Activated CD8-positive, alpha-beta memory T cell treated with anti-CD3 and anti-CD28 coated beads for 48 hours (primary cell): ENCODE measurements at places on chromosomes 7 and 10.

DNA sequence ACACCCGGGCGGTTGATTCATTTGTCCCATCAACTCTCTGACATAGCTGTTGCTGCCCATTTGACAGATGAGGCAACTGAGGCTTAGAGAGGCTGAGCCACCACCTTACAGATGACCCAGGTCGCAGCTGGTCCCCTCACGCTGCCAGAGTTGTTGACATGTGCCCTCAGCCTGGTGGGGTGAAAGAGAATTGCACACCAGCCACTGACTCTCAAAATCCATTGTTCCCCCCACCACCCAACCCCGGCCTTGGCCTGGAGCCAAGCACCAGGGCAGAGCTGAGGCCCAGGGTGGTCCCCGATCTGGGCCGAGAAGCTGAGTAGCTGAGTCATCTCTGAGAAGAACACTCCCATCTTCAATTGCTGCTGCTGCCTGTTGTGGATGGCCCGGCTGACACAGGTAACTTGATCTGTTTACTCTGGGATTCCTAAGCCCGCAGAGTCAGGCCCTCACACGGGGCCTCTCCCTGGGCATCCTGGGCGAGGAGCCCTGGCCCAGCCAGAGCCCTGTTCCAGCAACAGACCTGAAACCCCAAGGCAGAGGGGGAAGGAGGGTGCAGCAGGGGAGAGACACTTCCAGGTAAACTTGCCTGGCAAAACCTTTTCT lies 27.5 kb downstream of the PVRIG start:
- no peak for DNase-seq

GRCh38 chr10:3676564-3676963 lies 108.4 kb downstream of the KLF6 start:
- DNase-seq, result no peak

GRCh38 chr7:21300692-21301091 lies 127.2 kb upstream of the SP4 start:
- no peak for DNase-seq

DNA sequence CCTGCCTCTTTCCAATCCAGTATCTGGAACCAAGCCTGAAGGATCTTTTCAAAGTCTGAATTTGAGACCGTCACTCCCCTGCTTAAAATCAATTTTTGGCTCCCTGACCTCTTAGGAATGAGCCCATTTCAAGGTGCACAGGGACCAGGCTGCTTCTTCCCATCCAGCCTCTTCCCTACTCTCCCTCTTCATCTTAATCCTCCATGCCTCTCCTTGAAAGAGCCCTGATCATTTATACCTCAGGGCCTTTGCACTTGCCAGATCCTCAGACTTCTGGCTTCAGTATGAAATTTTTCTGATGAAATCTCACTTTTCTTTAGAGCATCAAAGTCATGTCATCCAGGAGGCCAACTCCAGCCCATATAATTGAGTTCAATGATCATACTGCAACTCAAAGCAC lies 399.5 kb upstream of the CELF2 start:
- no peak for DNase-seq

DNA sequence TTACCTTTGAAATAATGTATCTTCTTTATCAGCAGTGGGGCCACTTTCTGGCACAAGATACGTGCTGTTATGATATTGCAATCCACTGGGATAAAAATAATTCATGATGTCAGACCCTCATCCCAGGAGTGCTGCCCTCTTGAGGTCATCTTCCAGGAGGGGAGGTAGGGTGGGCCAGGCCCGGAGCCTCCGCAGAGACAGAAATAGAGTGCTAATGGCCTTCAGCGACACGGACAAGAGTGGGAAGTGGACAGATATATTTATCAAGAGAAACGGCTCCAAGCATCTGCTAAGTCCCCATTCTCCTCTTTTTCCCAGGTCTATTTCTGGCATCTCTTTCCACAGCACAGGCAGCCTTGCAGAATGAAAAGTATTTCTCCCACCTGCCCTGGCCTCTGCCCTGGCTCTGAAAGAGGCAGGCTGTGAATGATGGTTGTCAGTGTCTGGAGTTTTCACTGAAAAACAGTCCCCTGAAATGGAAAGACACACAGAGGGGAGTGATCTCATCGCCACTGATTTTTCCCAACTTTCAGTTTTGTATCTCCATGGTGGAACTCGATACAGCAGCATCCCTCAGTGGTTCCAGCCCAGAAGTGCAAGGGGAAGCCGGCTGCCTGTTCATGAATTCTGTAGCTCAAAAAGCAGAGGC lies 251.7 kb upstream of the MYO3A start:
- DNase-seq, result no peak

DNA sequence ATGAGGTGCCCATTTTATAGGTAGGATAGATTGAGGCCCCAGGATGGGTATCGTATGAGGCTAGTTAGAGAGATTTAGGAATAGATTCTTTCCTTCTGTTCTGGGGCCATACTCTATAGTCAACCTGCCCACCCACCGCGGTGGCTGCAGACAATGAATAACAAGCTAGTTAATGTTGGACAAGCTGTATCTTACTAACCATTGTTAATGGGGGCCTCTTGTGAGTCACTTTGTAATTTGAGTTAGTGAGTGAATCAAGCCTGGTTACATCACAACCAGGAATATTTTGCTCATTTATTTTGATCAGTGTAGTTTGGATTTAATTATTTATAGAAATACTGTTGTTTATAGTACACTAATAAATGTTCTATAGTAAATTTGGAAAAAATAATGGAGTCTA lies 7.3 kb downstream of the SORCS3 start:
- no peak for DNase-seq

- DNase-seq, result no peak
Observed at GRCh38 chr10:4338768-4339167, 487.2 kb upstream of the AKR1E2 start.

- DNase-seq, result no peak
Observed at GRCh38 chr7:151086802-151087244, 548 bp downstream of the AGAP3 start.

DNA sequence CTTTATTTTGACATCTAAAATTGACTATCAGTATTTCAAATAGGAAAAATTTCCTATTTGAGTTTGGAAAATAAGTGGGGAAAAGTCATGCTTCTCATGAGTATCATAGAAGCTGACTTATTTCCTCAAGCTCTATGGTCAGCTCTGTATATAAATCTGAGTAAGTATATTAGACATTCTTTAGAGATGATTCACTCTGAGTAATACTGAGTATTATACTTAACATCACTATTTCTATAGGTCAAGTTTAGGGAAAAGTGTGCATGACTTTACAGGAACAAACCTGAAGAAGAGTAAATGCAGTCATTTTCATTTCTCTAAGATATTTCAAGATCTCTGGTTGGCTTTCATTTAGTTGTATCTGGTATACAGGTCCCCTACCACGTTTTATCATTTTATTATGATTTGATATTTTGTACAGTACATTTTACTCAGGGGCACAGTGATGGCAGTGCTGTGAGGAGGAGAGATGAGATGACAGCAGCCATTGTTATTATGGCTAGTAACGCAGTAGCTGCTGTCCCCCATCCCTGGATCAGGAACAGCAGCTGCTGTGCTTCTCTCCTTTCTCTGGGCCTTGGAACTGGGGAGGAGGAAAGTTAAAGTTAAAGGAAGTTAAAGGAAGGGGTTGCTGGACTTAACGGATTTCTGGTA lies 15.2 kb downstream of the SND1 start:
- no peak for DNase-seq

- DNase-seq, result no peak
Observed at GRCh38 chr10:44193567-44194220, 191.2 kb downstream of the CXCL12 start.

GRCh38 chr7:21412957-21413356 lies 14.9 kb upstream of the SP4 start:
- DNase-seq, result no peak

GRCh38 chr10:123868038-123869019 lies 23.3 kb downstream of the CPXM2 start:
- DNase-seq, result no peak

DNA sequence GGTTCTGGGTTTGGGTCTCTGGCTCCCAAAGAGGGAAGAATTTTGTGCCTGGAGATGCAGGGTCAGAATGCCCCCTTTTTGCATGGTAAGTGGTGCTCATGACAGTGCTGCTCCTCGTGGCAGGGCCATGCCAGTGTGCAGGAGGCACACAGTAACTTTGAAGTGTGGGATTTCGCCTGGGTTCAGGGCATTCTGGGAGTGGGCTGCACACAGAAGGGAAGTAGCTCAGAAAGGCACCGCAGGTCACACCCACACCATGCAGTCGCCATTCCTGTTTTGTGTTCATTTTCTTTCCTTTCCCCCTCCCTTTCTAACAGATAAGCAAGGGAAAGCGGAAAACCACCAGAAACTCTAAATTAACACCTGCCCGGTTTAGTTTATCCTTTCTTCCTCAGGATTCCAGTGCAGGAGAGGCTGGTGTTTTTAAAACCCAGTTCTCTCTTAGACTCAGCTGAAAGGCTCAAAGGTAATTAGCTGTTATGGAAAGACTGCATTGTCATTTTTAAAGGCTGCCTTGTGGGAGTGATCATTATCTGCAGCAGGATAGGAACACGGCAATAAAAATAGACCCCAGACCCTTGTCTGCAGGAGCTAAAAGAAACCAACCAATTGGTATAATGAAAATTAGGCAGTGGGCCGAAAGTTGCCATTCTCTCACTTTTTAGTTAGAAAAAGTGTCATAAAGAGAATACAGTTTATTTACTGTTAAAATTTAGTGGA lies 50.2 kb downstream of the EEPD1 start:
- no peak for DNase-seq

DNA sequence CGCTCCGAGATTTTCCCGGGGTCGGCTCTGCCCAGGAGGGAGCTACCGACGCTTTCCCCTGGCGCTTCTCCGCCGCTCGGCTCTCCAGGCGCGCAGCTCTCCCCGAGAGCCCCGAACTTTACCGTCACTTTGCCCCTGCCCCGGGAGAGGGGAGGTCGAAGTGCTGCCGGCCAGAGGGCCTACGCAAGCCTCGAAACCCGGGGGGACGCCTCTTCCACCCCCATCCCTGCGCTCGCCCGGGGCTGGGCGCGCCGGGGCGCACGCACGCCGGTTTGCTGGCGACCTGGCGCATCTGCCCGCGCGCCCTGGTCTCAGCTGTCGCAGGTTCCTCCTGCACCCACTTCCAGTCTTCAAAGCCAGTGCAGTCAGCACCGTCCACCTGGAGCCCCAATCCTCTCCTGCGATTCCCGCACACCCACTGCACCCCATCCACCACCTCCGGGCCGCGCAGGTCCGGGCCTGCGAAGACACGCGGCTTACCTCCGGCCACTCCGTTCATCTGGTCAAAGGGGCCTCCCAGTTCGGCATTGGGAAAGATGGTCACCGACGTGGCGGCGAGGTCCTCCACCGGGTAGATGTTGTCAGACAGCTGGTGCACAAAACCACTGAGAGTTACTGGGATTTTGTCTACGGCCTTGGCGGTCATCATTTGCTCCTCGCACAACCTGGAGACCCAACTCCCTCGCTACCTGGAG lies 638 bp downstream of the EGR2 start:
- no peak for DNase-seq

GRCh38 chr10:49139028-49139845 lies 5.4 kb upstream of the FAM170B start:
- no peak for DNase-seq

DNA sequence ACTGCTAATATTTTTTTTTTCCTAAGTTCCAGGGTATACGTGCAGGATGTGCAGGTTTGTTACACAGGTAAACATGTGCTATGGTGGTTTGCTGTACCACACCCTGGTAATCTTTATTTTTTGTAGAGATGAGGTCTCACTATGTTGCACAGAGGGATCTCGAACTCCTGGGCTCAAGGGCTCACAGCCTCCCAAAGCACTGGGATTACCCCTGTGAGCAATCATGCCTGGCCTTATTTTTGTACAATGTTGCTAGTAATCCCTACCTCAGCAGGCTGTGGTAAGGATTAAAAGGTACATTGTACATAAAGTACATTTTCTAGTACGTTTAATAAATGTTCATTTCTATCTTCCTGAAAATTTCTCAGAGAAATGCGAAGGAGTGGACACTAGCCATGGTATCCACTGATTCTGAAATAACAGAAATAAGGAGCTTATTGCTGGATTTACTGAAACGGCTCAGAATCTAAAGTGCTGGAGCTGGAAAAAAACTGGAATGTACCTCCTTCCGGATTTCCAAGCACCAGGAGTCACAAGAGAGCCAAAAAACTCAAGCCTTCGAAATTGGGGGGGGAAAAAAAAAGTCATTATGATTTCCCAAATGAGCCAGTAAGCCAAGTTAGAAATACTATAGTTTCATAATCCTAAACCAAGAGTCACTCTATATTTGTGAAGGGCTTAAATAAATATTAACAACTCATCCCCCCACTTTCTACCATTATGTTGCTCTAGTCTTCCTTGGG lies 69.6 kb downstream of the NT5C2 start:
- DNase-seq, result no peak

DNA sequence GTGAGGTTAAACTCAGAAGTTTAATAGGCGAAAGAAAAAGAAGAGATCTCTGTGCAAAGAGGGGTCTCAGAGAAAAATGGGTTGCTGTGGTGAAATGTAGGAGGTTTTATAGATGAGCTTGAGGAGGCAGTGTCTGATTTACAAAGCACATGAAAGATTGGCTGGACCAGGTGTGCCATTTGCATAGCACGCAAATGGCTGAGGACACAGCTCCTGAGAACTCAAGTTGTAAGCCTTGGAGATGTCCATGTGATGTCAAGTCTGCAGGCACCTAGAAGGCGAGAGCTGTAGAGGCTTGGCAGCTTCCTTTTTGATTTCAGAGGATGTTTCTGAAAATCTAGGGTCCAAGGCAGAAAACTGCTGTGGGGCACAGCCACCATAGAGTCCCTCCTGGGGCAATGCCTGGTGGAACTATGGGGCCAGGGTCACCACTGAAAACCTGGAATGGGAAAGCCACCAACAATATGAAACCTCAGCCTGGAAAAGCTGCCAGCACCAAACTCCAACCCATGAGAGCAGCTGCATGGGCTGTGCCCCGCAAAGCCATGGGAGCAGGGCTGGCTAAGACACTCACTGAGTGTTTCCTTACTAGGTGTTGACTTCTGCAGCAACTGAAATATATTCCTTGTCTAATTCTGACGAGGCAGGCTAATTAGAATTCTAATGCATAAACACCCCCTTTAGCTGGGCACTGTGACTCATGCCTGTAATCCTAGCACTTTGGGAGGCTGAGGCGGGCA lies 96.9 kb upstream of the TNS3 start:
- no peak for DNase-seq

DNA sequence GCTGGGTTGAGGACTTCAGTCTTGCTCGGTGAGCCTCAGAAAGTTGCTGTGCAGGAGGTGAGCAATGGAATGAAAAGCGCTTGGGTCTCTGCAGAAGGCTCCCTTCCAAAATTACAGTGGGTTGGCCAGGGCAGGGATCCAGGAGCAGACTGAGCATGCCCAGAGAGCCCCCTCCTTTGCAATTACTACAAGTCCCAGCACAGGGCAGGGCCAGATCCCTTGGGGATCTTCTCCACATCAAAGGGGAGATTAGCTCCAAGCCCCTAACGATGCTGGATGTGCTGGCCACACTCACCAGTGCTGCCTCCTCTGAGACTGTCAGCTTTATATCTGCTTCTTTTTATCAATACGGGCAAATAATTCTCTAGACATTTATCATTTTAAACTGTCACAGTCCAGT lies 337.5 kb downstream of the RPS24 start:
- DNase-seq, result no peak
